BJ (cell line): ENCODE measurements at places on chromosomes 1 and 21.

DNA sequence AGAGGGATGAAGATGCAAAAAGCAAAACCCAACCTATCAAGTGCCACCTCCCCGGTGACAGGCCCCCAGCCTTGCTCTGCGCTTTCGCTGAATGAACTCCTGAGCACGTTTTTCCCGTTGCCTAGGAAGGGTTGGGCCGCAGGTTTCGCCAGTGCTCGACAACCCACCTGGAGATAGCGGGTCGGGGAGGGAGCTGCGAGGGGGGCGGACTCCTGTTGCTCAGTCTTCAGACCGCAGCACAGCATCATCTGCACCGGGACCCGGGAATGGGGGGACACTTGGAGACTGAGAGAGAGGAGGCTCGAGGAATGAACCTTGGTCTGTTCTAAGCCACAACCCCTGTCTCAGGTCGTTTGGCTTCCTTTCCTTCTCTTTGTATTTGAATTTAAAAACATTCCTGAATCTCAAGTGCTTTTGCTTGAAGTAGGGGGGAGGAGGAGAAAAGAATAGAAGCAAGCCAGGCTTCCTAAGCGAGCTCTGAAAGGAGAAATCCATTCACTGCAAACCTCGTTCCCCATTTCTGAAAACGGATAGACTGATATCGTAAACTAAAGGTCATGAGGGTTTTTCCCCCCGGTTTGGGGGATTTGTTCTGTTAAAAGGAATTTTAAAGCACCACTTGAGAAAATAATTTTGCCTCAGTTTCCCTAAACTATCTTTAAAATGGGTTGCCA lies 1.2 kb downstream of the AK5 start:
- DNase-seq: no peak

GRCh38 chr1:201181726-201182125 lies 8.9 kb upstream of the IGFN1 start:
- DNase-seq: no peak

- no peak for DNase-seq
Observed at GRCh38 chr21:42601656-42602055, 51.8 kb upstream of the PDE9A start.

GRCh38 chr1:64033667-64034220 lies 169.7 kb upstream of the UBE2U start:
- no peak for DNase-seq

DNA sequence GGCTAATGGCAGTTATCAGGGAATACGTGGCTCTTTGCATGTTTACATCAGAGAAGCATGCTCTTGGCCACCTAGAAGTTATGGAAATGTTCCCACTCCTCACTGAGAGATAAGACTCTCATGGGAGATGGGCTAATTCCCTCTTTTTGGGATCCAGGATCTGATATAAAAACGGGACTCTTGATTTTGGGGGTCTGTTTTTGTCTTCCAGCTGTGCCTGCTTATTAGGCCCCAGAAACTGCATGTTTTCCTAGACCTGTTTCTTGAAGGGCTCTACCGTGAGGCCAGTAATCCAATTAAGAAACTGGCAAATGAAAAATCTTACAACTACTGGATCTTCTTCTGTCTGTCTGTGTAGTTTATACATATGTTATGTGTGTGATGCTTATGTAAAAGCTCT lies 47.0 kb upstream of the PTCH2 start:
- DNase-seq: no peak

- no peak for DNase-seq
Observed at GRCh38 chr21:39523915-39524314, 72.1 kb downstream of the SH3BGR start.

DNA sequence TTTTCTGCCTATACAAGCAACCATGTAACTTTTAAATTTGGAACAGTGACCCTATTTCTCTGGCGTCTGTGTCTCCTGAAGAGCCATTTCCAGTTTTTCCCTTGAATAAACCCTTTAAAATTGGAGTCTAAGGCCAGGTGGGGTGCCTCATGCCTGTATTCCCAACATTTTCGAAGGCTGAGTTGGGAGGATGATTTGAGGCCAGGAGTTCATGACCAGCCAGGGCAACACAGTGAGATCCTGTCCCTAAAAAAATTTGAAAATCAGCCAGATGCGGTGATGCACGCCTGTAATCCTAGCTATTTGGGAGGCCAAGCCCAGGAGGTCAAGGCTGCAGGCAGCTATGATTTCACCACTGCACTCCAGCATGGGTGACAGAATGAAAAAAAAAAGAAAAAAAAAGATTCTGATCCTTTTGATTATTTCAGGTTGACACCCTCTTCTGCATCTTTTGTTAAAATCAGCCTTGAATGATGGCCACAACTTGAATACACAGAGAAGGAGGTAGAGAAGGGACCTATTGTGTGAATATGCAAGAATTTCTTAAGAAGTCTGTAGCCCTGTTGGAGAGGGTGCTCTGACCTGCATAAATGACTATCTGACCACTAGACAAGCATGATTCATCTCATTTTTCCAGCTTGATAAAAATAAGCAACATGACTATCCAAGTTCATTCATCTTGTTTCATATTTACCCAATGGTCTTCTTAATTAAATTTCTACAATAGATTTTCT lies 40.2 kb upstream of the PARP1 start:
- no peak for DNase-seq

GRCh38 chr1:203268901-203269653 lies 36.2 kb upstream of the BTG2 start:
- DNase-seq: no peak

GRCh38 chr1:94608852-94609530 lies 67.4 kb upstream of the F3 start:
- no peak for DNase-seq

DNA sequence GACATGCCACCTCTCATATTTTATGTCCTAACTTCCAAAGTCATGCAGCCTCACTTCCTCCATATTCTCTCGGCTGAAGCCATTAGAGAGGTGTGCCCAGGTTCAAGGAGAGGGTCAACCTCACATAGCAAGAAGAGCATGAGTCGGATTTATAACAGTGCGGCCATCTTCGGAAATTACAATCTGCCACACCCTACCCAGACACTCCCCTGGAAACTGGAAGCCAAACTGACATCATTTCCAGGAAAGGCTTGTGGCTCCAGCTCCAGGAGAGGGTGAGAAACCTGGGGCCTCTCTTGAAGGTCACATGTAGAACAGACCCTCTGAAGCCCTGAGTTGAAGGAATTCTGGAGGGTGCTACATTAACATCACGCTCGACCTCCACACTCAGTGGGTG lies 73.5 kb downstream of the RRAGC start:
- no peak for DNase-seq

- DNase-seq: no peak
Observed at GRCh38 chr1:16915627-16915973, 6.1 kb upstream of the CROCC start.

- DNase-seq: no peak
Observed at GRCh38 chr1:24336075-24336474, 16.9 kb downstream of the GRHL3 start.

DNA sequence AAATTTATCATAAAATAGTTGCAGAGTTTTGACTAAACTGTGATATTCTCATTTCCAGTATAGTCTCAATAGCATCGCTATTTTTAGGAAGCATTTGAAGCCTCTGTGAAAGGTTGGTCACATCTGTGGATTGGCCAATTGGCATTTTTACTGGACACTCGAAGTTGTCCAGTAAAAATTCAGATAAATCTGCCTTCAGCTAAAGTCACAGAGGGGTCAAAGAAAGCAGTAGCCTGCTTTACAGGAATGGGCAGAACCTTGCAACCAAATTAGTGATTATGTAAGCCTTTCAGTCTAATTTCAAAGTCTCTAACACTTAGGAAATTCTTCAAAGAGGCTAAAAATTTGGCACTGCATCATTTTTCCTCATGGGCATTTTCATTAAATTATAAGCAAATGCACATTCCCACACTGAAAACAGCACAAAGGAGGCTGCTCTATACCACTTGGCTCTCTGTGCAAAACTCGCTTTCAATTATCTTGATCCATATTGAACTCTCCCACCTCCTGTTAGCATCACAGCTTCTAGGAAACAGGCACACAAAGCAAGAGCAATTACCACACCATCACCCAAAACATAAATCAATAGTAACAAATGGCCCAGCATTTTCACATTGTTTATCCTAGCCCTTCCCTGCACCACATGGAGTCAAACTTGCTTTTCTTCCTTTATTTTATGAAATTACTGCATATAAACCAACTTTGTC lies 318.5 kb upstream of the DUSP10 start:
- DNase-seq: no peak

- no peak for DNase-seq
Observed at GRCh38 chr1:83509301-83509781, 489.6 kb downstream of the TTLL7 start.

- peak; percentile 62 for DNase-seq
Observed at GRCh38 chr1:151196292-151196800, 2.0 kb upstream of the PIP5K1A start.

- DNase-seq: no peak
Observed at GRCh38 chr1:232974971-232975370, 24.6 kb downstream of the NTPCR start.

GRCh38 chr1:85461216-85461918 lies 3.6 kb downstream of the DDAH1 start:
- DNase-seq: no peak

DNA sequence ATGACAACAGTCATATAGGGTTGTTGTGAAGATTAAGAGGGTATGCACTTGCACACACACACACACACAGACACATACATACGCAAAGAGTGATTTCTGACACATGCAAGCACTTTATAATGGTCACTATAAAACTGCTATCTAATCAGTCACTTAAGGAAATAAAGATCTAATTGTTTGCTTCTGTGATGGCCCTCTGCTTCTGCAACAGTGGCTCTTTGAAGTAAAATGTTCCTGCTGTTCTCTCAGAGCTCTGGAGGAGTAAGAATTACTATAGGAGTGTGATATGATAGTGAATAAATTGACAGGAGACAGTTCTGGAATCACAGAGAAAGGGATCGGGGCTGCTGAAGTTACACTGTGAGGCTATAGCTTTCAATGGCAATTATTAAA lies 494.5 kb upstream of the B3GALT2 start:
- DNase-seq: no peak

DNA sequence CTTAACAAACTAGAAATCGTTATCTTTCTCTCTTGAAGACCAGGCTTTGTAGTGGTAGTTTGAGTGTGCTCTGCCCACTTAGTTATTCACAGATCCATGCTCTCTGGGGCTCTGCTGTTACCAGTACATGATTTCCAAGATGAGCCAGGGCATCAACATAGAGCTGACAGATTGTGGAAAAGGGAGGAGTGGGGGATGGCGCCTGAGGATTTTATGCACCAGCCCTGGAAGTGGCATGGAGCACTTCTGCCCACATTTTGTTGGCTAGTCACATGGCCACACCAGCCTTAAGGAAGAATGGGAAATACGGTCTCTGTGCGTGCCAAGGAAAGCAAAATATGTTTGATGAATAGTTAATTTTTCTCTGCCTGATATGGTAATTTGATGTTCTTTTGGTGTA lies 18.2 kb downstream of the TSNAX start:
- DNase-seq: no peak

DNA sequence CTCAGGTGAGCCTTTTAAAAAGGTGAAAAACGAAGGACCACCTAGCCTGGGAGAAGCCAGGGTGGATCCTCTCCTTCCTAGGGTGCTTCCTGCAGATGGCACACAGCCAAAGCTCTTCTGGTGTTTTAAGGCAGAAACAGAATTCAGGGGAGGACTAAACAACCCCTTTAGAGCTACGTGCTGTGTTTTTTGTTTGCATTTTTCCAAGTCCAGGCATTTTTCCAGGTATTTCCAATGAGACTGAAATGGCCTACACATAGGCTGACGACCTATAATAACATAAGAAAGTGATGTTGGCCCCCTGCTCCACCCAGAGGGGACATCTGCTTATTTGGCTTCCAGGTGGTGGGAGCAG lies 83.8 kb downstream of the CAPZB start:
- no peak for DNase-seq

DNA sequence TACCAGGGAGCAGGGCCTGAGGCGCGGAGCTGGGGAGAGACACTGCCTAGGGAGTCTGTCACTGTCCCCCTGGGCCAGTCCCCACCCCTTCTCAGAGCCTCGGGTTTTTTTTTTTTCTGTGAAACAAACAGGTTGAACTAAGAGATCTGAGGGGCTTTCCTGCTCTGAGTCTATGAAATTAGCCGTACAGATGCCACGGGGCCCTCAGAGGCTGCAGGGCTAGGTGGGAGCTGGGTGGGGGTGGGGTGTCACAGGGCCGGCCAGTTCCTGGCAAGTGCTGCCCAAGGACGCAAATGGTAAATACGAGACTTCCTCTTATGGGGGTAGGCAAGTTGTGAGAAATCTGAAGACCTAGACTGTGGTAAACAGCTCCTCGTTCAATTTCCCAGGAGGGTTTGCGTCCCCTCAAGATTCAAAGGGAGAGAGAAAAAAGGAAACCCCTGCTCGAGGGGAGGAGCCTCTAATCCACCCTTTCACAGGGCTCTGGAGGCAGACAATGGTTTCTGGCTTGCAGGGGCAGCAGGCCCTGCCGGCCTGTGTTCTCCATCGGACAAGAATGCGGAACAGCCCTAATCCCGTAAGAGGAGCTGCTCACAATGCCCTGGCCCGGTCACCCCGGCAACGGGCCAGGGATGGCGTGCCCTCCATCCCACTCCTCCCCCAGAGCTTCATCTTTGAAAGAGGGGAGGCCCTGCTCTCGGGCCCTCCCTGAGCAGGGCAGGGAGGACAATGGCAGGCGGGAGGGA lies 7.8 kb downstream of the NUAK2 start:
- no peak for DNase-seq

DNA sequence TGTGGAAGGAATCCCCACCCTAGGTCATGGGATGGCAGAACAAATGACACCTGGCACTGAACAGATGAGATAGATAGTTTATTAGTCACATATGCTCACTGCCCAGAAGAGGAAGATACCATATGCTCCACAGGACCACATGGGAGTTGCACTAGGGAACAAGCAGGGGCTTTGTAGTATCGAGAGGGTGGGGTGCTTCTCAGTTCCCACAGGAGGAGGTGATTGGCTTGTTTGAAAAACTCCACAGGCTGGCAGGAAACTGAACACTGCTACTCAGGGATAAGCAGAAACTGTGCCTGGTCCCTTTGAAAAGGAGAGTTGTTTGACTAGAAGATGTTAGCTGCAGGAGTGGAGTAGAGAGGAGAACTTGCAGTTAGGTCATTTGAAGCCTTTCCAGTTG lies 31.9 kb upstream of the RXRG start:
- DNase-seq: no peak

DNA sequence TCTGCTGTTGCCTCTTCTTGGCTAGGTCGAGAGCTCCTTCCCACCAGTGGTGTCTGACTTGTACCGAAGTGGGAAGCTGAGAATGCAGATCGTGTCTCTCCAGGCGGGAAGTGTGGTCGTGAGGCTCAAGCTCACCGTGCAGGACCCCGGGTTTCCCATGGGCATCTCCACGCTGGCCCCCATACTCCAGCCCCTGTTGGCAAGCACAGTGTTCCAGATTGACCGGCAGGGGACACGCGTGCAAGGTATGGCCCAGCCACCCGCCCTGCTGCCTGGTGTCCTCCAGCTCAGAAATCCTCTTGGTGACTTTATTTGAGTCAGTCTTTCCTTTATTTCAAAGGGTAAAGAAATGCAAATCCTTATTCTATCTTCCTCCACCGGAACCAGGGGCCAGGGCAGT lies 32.7 kb downstream of the UMODL1 start:
- DNase-seq: no peak

- DNase-seq: no peak
Observed at GRCh38 chr1:186568221-186568620, 107.3 kb upstream of the PDC start.

GRCh38 chr1:10508511-10508951 lies 33.8 kb downstream of the PEX14 start:
- DNase-seq: no peak
